ENCODE measurements at places on chromosomes 12 and 14. TPM values are rescaled to one million over a fixed set of nuclear protein-coding genes. Genes with fewer than 3 reads are reported as not detected.

CLEC14A gene
- total RNA-seq = not detected

C12orf57 gene
- 130 TPM for total RNA-seq

SLC35F4 gene
- total RNA-seq = not detected

CCDC38 gene
- not detected for total RNA-seq

GPR84 gene
- total RNA-seq = not detected

CTDSP2 gene
- total RNA-seq = 39.4 TPM

FICD gene
- total RNA-seq = 6.4 TPM

SLCO1B1 gene
- not detected for total RNA-seq

RASAL1 gene
- total RNA-seq = 0.69 TPM

KRT4 gene
- 20.7 TPM for total RNA-seq

LTBP2 gene
- total RNA-seq = 17.4 TPM

GRCh38 chr14:55425091-55425490 lies 13.5 kb upstream of the ATG14 start:
- peaks cover 33% of the 10 kb centered on the region for H3K4me1 ChIP-seq
- H3K4me3 ChIP-seq = no peak overlapping the region
- H3K36me3 ChIP-seq = no peaks in the 10 kb centered on the region
- no peaks in the 10 kb centered on the region for H3K27me3 ChIP-seq
- DNase-seq = no peak

DNA sequence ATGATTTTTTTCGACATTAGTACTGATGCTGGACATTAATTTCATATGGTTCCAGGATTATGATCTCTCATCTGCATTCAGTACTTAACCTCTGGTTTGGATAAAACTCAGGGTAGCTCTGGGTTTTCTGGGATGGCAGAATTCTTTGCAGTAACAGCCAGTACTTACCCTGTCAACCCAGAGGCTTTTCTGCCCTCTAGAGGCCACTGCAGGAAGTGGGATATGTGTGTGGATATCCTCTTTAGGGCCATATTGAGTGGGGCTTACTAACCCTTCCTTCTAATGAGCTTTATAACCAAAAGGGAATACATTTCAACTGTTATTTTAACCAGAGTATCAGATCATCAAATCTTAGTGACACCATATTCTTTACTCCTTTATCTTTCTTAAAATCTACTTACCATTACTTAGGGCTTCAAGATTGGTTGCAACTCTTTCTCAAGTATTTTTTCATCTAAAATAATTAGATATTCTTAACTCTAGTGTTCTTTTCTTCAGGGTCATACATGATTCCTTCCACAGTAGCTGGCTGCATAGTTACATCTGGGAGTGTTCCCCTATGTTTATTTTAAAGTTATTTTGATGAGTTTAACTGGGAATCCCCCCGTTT lies 488.0 kb upstream of the STXBP6 start:
- peak; percentile 29 for DNase-seq
- no peak overlapping the region for H3K4me3 ChIP-seq
- H3K4me1 ChIP-seq = no peaks in the 10 kb centered on the region
- no peak overlapping the region for H3K27ac ChIP-seq

- H3K36me3 ChIP-seq = peaks cover 45% of the 10 kb centered on the region
- DNase-seq = no peak
- H3K27ac ChIP-seq = no peak overlapping the region
- H3K4me3 ChIP-seq = no peak overlapping the region
- no peaks in the 10 kb centered on the region for H3K27me3 ChIP-seq
These were observed 16.9 kb upstream of the PNMA1 start for GRCh38 chr14:73731111-73731510.

GRCh38 chr12:128361400-128361995 lies 94.5 kb downstream of the TMEM132C start:
- no peaks in the 10 kb centered on the region for H3K36me3 ChIP-seq
- H3K4me1 ChIP-seq = no peaks in the 10 kb centered on the region
- H3K4me3 ChIP-seq = no peak overlapping the region

GRCh38 chr14:87179936-87180335 lies 813.0 kb downstream of the GALC start:
- no peaks in the 10 kb centered on the region for H3K36me3 ChIP-seq
- DNase-seq = no peak
- H3K27ac ChIP-seq = no peak overlapping the region
- H3K27me3 ChIP-seq = no peaks in the 10 kb centered on the region
- H3K4me3 ChIP-seq = no peak overlapping the region

DNA sequence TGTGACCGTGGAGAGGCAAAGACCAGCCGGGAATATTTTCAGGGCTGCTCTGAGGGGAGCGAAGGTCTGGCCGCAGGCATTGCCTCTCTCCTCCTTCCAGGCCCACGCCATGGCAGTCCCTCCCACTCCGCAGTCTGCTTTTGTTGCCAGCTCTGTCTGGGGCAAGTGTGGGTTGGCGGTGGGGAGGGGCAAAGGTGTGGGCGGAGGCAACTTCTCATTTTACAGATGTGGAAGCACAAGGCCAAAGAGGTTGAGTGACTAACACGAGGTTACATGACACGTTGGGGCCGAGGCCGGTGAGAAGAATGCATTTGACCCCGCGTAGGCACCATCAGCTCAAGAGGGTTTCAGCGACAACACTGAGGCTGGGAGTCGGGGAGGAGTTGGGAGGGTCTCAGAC lies 6.1 kb upstream of the FAIM2 start:
- H3K4me1 ChIP-seq = no peaks in the 10 kb centered on the region
- no peak overlapping the region for H3K27ac ChIP-seq
- DNase-seq = no peak
- H3K4me3 ChIP-seq = no peak overlapping the region
- H3K36me3 ChIP-seq = no peaks in the 10 kb centered on the region

- no peaks in the 10 kb centered on the region for H3K27me3 ChIP-seq
- DNase-seq = peak; percentile 96
- peak overlapping the region; percentile 90 for H3K4me3 ChIP-seq
- H3K36me3 ChIP-seq = no peaks in the 10 kb centered on the region
These were observed 738 bp upstream of the ATP2B1 start for GRCh38 chr12:89709157-89709994.

DNA sequence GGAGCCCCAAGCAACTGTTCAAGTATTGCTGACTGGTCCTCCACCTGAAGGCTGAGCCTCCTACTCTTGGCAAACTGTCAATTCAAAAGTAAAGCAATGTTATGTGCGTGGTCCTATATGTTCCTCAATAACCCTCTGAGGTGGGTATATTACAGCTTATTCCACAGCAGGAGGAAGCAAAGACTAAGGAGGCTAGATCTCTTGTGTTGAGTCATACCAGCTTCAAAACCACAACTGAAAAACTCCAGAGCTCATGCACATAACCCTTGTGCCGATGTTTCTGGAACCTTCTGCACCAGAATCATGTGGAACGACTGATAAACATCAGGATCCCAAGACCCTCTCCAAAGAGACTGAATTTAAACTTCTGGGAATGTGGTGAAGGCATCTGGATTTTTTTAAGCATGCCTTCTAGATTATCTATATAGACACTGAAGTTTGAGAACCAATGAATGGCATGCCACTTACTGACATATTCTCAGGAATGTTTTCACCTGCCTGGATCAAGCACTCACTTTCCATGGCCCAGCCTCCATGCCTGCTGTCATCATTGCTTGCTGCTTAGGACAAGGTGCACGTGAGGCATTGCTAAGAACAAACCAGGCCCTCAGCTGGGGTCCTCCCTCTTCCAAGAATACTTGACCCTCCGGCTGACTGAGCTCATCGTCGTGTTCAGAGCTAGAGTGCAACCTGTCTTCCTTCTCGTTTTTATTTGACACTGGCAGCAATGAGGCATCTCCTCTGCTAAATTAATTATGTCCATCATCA lies 194.7 kb downstream of the BCL11B start:
- H3K27me3 ChIP-seq = peaks cover 25% of the 10 kb centered on the region
- no peak for DNase-seq
- no peak overlapping the region for H3K27ac ChIP-seq

DNA sequence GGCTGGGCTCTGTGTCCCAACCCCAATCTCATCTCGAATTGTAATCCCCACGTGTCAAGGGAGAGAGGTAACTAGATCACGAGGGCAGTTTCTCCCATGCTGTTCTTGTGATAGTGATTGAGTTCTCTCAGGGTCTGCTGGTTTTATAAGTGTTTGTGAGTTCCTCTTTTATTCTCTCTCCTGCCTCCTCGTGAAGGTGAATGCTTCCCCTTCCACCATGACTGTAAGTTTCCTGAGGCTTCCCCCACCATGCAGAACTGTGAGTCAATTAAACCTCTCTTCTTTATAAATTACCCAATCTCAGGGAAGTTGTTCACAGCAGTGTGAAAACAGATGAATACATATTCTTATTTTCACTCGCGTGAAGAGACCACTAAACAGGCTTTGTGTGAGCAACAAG lies 148.2 kb downstream of the TMEM30B start:
- H3K27ac ChIP-seq = no peak overlapping the region
- H3K4me3 ChIP-seq = no peak overlapping the region
- no peaks in the 10 kb centered on the region for H3K4me1 ChIP-seq

DNA sequence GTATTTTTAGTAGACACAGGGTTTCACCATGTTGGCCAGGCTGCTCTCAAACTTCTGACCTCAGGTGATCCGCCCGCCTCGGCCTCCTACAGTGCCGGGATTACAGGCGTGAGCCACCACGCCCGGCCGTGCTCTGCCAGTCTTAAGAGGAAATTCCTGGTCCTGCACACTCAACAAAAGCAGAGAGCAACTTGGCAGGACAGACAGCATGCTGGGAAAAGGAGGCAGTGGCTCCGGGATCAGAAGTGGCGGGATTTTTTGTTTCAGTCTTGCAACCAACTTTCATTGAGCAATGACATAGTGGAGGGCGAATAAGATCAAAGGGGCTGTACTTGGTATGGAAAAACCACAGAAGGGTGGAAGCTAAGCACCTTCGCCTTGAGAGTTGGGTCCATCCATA lies 2.1 kb downstream of the CKAP4 start:
- peak overlapping the region; percentile 93 for H3K27ac ChIP-seq
- H3K36me3 ChIP-seq = peaks cover 19% of the 10 kb centered on the region
- DNase-seq = peak; percentile 78
- peak overlapping the region; percentile 73 for H3K4me3 ChIP-seq
- H3K27me3 ChIP-seq = no peaks in the 10 kb centered on the region

GRCh38 chr12:51852404-51853137 lies 4.1 kb upstream of the FIGNL2 start:
- H3K27me3 ChIP-seq = peaks cover 3% of the 10 kb centered on the region
- no peak for DNase-seq
- H3K36me3 ChIP-seq = no peaks in the 10 kb centered on the region

DNA sequence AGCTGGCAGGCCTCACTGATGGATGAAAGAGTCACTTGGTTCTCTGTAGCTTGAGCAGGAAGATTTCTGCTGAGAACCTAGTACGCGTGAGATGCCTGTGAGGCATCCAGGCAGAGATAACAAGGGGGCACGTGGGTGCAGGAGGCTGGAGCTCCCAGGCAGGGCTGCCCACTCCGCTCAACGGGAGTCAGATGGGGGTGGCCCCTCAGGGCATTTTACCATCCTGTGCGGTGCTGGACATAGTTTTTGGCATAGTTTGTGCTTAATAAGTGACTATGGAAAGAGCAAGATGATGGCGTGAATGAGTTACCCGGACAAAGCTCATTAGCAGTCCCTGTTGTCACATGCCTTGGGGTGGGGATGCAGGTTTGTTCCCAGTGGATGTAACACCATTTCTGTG lies 182.8 kb downstream of the TSPAN9 start:
- H3K27ac ChIP-seq = no peak overlapping the region
- H3K36me3 ChIP-seq = no peaks in the 10 kb centered on the region
- DNase-seq = no peak
- no peaks in the 10 kb centered on the region for H3K4me1 ChIP-seq

- DNase-seq = peak; percentile 60
- no peaks in the 10 kb centered on the region for H3K36me3 ChIP-seq
- no peaks in the 10 kb centered on the region for H3K27me3 ChIP-seq
- no peak overlapping the region for H3K27ac ChIP-seq
- peaks cover 7% of the 10 kb centered on the region for H3K4me1 ChIP-seq
- H3K4me3 ChIP-seq = no peak overlapping the region
These were observed 471.0 kb upstream of the MGAT4C start for GRCh38 chr12:86727160-86727559.

- H3K36me3 ChIP-seq = peaks cover 28% of the 10 kb centered on the region
- H3K4me1 ChIP-seq = no peaks in the 10 kb centered on the region
- no peak overlapping the region for H3K4me3 ChIP-seq
- no peaks in the 10 kb centered on the region for H3K27me3 ChIP-seq
- H3K27ac ChIP-seq = no peak overlapping the region
These were observed 23.3 kb downstream of the RAB35 start for GRCh38 chr12:120093336-120093591.

DNA sequence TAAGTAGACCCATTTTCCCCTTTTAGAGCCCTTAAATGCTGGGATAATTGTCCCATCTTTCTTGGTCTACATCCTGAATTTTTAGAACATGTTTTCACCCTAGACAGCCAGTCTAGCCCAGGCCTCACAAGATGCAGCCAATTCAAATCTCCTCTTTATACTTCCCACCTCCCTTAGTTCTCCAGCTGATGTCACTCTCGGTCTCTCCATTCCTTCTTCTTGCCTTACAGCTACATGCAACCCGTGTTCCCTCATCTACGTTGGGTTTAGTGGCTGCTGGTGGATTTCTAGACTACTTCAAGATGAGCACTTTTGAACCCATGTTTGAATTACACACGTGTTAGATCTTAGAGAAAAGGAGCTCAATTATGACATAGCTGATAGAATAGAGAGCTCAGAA lies 132.0 kb downstream of the PPM1H start:
- no peak overlapping the region for H3K27ac ChIP-seq
- DNase-seq = peak; percentile 46
- H3K4me1 ChIP-seq = peaks cover 17% of the 10 kb centered on the region

DNA sequence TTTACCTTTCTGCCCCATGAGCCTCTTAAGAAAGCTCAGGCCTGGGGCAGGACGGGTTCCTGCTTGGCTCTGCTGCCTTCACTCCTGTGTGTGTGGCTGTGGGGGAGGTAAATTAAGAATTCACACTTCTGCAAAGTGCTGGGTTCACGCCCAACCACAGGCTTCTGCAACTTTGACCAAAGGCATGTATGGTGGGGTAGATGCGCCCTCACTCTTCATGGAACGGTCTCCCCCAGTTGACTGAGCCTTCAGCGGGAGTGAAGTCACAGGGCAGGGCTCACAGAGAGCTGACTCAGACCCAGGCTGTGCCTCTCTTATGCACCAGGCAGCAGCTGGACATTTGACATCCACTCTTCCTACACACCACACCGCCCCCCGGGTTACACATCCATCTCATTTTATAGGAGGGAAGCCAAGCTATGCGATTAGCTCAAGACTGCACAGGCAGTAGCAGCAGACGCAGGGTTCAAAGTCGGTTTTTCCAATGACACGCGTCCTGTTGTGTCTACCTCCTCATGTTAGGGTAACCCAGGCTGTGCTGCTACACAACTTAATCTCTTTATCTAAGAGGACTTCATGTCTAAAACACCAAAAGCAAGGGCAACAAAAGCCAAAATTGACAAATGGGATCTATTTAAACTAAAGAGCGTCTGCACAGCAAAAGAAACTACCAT lies 15.4 kb upstream of the BCL11B start:
- DNase-seq = no peak
- peaks cover 78% of the 10 kb centered on the region for H3K27me3 ChIP-seq
- no peaks in the 10 kb centered on the region for H3K4me1 ChIP-seq
- no peak overlapping the region for H3K27ac ChIP-seq
- H3K36me3 ChIP-seq = no peaks in the 10 kb centered on the region

- H3K27me3 ChIP-seq = no peaks in the 10 kb centered on the region
- no peak overlapping the region for H3K27ac ChIP-seq
- H3K4me3 ChIP-seq = no peak overlapping the region
- DNase-seq = no peak
- H3K4me1 ChIP-seq = no peaks in the 10 kb centered on the region
These were observed 107.0 kb upstream of the PTHLH start for GRCh38 chr12:28079539-28079938.

- peak; percentile 16 for DNase-seq
- no peak overlapping the region for H3K4me3 ChIP-seq
- H3K36me3 ChIP-seq = no peaks in the 10 kb centered on the region
- H3K4me1 ChIP-seq = no peaks in the 10 kb centered on the region
These were observed 32.6 kb downstream of the JDP2 start for GRCh38 chr14:75460394-75460793.
